Neuronal stem cell (in vitro differentiated cells): ENCODE measurements at places on chromosomes 7 and 10.

- DNase-seq = peak; percentile 43
Measured at GRCh38 chr10:103451831-103452505, at the start of gene CALHM2. Gene CALHM2, minus strand, starts transcription at chr10:103452370. Its CDS starts 2,429 bp downstream, at chr10:103449941.

- DNase-seq = peak; percentile 84
Measured at GRCh38 chr10:97072851-97073665, 112.7 kb downstream of the SLIT1 start.

DNA sequence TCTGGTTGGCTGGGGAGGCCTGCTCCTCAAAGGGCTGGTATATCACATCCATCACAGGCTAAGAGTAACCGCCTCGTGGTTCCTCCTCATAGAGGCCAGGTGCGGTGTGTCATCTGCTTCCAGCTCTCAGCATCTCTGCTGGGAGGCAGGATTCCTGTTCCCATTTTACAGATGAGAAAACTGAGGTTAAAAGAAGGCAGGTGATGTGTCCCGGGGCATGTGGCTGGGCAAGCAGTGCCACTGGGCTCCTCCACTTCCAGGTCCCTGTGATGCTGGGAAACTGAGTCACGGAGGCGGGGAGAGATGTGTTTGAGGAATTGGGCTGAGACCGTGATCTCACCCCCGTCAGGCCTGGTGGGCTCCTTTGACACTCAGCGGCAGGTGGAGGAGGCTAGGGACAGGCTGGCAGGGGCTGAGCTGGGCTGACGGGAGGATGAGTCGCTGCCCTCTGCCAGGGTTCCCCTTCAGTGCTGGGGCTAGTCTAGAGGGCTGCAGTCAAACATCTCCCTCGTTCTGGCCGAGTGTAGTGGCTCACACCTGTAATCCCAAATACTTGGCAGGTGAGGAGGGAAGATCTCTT lies 9.4 kb downstream of the ARPC1B start:
- no peak for DNase-seq

DNA sequence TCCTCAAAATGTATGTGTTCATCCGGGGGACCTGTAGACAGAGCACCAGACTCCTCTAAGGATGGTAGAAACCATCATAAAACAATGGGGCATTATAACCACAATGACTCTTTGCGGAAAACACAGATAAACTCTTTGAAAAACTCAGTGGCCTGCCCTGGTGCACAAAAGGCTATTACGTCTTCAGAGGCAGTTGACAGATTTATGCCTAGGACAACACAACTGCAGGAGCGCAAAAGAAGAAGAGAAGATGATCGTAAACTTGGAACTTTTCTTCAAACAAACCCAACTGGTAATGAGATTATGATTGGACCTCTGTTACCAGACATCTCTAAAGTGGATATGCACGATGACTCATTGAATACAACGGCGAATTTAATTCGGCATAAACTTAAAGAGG lies 6.0 kb downstream of the RBM48 start:
- no peak for DNase-seq

DNA sequence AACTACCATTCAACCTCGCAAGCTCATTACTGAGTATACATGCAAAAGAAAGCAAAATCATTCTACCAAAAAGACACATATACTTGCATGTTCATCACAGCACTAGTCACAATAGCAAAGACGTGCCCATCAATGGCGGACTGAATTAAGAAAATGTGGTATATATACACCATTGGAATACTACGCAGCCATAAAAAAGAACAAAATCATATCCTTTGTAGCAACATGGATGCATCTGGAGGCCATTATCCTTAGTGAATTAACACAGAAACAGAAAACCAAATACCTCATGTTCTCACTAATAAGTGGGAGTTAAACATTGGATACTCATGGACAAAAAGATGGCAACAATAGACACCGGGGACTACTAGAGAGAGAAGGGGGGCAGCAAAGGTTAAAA lies 6.4 kb downstream of the TRDMT1 start:
- no peak for DNase-seq

DNA sequence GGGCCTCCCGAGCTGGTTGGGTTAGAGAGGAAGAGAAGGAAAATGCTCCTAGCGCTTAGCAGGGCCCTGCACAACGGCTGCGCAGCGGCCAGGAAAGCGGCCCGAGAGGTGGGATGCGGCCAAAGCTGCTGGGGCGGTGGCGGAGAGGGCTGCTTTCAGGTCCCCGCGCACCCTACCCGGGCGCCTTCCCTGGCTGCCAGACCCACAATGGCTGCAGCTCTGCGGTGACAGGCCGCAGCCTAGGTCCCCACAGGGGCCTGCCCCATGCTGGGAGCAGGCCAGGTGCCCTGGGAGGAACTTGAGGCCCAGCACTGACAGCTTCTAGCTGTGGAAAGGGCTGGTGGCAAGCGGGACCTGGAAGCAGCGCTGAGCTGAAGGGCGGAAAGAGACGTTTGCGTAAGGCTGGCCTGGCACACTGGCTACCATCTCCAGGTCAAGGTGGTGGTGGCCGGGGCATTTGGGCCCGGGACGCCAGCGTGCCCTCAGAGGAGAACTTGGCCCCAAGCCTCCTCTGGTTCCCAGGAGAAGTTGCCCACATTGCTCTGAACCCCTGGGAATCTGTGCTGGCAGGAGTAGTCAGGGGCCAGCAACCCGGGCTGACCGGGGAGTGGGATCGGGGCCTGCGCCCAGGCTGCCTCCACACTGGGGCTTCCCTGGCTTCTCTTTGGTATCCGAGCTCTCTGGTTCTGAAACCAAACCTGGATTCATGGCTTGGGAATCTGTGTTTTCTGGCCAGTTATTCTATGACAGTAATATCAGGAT lies 72.9 kb upstream of the ZNF804B start:
- no peak for DNase-seq

- peak; percentile 57 for DNase-seq
Measured at GRCh38 chr7:28180364-28181147, at the start of gene JAZF1. Gene JAZF1, minus strand, starts transcription at chr7:28180795.

- DNase-seq = no peak
Measured at GRCh38 chr10:55224007-55224781, 423.2 kb upstream of the PCDH15 start.

DNA sequence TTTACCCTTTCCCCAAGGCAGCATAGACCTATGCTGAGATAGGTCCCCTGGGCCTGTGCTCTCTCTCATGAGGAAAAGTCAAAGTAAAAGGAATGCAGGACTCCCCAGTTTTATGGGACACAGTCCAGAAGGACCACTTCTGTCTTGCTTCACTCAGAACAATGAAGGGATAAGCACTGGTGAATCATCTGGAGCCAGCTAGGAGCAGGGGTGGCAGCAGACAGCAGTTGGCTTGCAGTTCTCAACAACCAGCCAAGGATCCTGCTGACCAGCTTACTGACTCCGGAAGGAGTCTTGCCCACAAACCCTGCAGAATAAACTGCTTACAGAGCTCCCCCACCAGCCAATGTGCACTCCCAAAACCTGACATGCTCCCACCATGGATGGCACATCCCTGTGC lies 152.1 kb upstream of the GHITM start:
- no peak for DNase-seq

- DNase-seq = no peak
Measured at GRCh38 chr7:36277249-36277542, 112.5 kb upstream of the ANLN start.

DNA sequence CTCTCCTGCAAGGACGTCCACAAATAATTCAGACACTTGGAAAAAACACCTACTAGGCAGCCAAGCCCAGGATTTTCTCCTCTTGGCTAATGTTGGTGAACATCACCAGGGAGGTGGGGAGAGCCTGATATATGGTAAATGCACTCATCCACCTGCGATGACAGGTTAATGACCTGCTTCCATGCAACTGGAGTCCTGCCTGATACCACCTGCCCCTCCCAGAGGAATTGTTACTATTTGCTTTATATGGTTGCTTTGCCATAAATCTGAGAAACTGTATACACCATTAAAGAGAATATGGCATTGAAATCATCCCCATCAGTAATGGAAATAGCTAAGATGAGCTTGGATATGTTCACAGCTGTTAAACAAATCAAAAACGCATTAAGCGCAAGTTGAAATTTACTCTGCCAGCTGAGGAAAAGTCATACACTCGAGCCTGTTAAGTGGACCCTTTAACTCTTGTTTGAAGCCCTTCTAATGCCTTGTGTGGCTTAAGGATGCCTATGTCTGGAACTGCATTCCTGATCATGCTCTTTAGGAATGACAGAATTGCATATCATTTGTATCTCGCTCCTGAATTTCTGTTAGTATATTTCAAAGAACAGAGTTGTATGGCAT lies 208.3 kb downstream of the PRPF18 start:
- no peak for DNase-seq

- no peak for DNase-seq
Measured at GRCh38 chr10:62050893-62051433, 149.5 kb downstream of the ARID5B start.

DNA sequence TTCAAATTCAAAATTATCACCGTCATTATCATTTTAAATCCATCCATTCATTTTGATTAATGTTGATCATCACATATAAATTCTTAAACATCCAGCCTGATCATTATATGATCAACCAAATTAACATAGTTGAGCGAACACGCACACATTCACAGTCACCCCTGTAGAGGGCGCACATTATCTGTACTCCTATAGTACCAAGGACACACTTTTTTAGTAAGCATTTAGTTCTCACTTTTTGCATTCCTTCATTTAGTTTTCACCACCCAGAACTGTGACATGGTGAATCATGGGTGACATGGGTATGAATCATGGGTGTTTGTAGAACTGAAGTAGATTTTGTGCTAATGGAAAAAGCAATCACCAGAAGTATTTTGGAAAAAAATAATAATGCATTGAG lies 26.0 kb upstream of the ZNF735 start:
- no peak for DNase-seq

DNA sequence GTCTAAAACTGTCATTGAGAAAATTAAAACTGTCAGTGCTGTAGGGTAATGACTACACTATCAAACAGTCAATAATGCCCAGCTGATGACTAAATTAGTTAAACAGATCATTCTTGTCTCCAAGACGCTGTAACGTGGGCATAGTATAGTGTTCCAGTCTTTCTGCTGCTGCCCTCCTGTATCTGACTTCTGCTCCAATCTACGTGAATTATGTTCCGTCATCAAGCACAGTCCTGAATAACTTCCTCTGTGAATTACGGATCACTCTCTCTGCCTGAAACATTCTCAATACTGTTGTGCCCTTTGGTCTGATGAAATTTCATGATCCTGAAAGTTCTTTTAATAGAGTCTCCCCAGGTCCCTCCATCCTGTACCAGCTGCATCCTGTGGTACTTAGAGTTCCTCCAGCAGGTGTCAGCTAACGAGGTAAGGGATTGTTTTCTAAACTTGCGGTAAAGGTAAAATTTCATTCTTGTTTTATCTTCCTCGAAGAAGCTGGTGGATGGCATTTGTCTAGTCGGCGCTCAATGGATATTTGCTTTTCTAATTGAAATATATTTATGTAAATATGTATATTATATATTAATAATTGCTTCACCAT lies 393.5 kb upstream of the ADARB2 start:
- DNase-seq = no peak

DNA sequence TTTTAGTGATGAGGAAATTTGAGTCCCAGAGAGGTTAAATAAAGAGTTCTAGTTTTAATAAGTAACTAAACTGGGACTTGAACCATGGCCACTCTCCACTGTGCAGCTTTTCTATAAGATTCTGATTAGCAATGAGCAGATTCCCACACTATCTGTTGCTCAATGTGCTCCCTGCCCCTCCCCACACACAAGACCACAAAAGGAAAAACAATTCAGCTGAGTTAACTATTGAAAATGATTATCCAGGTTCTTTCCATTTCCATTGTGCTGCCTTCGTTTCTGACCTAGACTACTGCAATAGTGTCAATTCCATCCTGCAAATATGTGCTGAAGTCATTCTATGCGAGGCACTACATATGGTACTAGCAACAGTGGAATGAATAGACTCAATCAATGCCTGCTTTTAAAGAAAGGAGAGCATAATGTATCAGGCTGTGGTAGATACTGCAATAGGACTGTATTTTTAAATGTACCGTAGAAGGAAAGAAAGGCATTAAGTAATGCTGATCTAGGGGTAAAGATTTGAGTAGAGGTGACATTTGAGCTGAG lies 97.0 kb downstream of the SEMA3C start:
- no peak for DNase-seq

GRCh38 chr10:124040451-124041188 lies 52.8 kb downstream of the CHST15 start:
- no peak for DNase-seq

DNA sequence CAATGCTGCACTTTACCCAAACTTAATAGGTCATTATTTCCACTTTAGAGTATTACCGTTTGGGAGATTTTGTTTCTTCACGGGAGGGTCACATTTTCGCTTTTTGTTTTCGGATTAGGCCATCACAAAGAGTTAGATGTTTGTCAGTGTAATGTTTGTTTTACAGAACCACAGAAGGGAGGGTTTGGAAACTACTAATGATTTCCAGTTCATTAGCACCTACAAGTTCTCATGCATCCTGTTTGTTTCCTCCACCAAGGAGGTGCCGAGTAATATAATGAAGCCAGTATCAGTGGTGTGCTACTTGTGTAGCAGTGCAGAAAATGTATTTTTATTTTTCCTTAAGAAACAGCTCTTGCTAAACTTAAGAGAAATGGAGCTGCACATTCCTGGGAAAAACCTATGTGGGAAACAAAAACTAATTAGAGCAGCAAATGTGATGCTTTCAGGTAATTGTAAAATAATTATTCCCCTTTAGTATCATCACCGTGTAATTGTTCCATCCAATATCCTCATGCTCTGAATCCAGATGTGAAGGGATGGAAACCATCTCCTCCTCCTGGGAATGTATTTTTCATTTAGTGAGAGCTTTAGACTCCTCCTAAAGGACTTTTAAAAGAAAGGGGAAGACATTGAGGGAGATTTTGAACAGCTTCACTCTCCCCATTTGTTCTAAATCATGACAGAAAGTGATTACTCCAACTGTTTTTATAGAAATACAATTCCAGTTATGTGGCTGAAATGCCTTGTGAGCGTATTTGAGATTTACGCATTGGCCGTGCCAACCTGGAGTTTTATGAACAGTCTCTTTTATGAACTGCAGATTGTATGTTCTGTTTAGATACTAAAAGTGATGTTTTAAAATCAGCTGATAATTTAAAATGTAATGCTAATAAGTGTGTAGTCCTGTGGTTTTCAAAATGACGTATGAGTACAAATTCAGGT lies 5.6 kb downstream of the CELF2 start:
- DNase-seq = no peak

DNA sequence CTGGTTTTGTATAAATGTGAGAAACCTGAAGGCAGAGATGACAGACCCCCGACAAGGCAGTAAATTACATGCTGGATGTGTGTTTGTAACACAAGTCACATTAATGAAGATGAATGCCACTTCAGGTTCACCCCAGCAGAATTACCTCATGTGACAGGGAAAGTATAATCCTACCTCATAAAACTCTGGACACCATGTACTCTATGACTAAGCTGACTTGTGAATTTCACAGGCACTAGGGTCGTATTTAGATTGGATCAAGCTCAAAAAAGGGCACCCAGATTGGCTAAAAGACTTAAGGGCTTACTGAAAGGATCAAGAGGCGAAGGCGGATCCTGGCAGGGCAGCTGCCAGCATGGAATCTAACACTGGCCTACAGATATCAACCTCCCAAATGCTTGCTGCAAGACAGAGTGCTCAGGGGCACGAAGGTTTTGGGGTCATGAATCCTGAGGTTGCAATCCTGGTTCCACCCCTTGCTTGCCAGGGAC lies 161.4 kb downstream of the PIP4K2A start:
- DNase-seq = no peak
